Stimulated activated CD8-positive, alpha-beta memory T cell treated with anti-CD3 and anti-CD28 coated beads, Interleukin-2, amount 100 ng/mL, for 1 hour (primary cell): ENCODE measurements at places on chromosomes 2 and 18.
A peak's percentile ranks its signal among the peaks of the same experiment; 100 is the strongest.

DNA sequence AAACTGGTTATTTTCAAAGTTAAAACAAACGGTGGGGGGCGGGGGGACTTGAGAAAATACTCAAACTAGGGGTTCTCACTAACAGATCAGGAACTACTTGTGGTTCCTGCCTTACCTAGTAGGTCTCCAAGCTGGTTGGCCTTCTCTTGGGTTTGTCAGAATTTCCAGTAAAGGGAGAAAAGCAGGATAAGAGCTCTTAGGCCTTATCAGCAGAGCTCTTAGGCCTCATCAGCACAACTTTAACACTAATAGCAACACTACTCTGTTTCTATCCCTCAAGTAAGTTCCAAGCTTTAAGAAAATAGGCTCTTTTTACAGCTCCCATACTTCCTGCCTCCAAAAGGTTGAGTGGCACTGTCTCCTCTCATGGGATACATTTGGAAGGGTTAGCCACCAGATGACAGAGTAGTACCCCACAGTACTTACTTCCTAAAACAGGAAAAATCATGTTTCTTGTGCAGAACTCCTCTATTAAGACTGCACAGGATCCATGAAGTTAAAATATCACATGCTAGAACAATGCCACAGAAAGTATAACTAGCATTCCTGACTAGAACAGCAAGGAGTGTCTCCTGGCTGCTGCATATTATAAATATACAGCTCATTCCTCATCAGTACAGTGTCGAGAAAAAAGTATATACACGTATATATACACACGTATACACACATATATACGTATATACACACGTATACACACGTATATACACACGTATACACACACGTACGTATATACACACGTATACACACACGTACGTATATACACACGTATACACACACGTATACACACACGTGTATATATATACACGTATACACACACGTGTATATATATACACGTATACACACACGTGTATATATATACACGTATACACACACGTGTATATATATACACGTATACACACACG lies 6.1 kb downstream of the FBXO11 start:
- no peak for DNase-seq

GRCh38 chr2:29478641-29479040 lies 363.4 kb downstream of the CLIP4 start:
- DNase-seq = no peak

GRCh38 chr2:138718405-138718804 lies 61.8 kb downstream of the NXPH2 start:
- DNase-seq = no peak

GRCh38 chr2:186848873-186849578 lies at the start of gene ZSWIM2:
TSS of gene ZSWIM2 (minus strand) at chr2:186849170. CDS start at chr2:186849130, 40 bp downstream.
- DNase-seq = no peak

DNA sequence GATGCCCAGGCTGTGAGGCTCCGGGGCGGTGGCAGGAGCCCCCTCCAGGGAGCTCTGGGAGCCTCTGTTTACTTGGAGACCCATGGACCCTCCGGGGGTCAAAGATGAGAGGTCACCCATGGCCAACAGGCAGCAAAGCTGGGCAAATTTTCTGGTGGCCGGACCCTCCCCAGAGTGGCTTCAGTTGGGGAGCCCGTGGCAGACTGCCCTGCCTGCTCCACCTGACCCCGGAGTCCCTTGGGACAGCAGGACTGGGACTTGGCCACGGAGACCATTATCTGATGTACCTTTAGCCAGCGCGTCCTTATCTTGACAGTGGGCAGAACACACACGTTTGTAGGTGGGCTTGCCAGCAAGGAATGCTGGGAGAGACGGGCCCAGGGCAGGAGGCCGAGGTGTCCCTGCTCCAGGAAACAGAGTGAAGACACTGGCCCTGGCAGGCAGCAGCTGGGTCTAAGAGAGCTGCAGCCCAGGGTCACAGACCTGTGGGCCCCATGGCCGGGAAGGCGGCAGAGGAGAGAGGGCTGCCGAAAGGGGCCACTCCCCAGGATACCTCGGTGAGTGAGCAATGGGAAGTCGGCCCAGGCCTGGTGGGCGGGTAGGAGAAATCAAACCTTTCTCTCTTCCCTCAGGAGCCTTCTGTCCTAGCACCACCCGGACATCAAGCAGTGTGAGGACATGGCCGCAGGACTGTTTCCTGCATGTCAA lies at the start of the genes ABCG5 and ABCG8:
TSS of gene ABCG5 (minus strand) at position 280 of the 708 bp plus-strand sequence. CDS start at position 120, 160 bp downstream.
TSS of gene ABCG8 (plus strand) at position 412 of the 708 bp plus-strand sequence. CDS start at position 495, 83 bp downstream.
- no peak for DNase-seq

- DNase-seq = no peak
Observed at GRCh38 chr2:23505218-23505983, 120.4 kb downstream of the KLHL29 start.

DNA sequence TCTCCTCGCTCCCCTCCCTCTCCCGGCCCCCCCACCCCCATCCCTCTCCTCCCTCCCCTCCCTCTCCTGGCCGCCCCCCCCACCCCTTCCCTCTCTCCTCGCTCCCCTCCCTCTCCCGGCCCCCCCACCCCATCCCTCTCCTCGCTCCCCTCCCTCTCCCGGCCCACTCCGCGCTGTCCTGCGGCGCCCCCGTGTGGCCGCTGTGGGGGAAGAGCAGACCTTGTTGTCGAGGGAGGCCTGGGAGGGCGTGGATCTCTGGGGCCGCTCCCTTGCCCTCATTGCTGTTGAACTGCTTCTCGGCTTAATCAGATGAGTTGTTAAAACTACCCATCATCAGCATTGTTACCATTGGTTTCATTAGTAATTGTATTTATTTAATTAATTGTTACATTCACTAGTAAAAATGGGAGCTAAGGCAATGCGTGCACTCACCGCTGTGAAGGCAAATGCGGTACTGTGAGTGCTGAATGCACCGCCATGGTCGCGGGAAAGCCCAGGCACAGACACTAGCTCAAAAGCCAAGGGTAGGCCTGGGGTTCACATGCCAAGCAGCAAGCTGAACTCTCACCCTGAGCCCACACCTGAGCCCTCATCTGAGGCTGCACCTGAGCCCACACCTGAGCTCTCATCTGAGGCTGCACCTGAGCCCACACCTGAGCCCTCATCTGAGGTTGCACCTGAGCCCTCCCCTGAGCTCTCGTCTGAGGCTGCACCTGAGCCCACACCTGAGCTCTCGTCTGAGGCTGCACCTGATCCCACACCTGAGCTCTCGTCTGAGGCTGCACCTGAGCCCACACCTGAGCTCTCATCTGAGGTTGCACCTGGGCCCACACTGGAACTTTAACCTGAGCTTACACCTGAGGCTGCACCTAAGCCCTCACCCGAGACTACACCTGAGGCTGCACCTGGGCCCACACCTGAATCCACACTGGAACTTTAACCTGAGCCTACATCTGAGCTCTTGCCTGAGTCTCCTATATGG lies 8.8 kb downstream of the RTP5 start:
- DNase-seq = peak; percentile 53

DNA sequence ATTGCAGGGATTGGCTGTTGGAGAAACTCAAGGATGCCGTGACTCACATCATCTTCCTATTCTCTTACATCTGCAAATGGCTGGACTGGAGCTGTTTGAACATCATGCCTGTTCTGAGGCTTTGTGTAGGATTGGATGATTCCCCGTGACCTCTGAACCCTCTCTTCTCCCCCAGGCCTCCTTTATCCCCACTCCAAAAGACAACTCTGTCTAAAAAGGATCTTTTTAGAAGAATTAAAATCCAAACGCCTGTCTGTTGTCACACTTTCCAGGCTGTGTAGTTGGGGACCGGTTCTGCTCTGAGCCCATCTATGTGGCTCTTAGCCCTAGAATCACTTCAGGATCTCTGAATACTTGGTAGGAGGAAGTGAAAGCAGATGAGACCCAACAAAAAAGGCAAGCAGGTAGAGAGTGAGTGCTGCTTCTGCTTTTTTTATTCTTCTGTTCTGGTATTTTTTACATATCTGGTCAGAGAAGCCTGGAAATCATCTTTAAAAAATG lies 565 bp downstream of the SP140 start:
- DNase-seq = no peak

DNA sequence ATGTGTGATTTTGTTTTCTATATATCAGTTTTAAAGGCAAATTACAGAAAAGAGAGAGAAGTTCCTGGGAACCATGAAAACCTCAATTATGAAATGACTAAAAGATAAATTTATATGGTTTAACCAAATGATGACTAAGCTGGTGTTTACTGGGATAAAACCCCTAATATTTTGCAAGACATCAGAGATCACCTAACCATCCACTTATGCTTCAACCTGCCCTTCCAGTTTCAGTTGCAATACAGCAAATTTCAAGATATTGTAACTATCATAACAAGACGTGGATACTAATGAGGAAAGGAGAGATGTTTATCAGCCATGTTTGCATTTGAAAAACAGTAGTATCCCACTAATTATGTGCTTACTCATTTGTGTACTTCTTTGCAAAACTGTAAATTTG lies 108.2 kb downstream of the GAREM1 start:
- DNase-seq = no peak

DNA sequence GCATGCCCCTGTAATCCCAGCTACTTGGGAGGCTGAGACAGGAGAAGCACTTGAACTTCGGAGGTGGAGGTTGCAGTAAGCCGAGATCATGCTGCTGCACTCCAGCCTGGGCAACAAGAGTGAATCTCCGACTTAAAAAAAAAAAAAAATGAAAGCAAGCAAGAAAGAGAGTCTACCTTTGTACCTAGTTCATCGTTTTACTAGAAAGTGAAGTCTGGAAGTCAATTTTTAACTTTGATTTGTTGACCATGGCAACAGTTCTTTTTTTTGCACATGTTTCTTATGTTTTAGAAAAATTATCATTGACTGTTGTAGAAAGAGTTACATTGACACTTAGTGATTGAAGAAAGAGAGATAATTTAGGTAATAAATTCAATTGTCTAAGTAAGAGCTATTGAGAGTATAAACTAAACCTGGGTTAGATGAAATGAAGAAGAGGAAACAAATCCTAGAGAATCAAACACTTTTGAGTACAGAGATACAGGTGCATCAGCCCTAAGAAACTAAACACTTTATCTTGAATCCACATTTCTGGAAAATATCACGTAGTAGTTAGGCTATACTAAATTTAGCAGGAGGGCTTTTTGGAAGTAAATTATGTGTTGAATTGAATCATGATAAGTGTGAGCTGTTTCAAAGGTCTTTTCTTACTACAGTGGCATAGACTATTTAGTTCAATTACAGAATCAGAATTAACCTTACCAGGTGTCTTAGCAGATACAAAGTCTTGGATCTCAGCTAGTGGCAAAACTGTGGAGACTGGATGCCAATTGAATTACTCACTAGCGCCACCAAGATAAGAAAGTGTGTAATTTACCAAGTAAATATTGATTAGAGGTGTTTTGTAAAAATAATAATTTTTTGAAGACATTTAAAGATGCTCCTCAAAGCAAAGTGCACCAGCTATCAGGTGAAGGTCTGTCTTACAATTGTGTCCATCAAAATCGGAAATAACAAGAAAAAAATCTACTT lies 303.4 kb upstream of the NRXN1 start:
- DNase-seq = no peak

GRCh38 chr2:97967931-97968627 lies 27.7 kb downstream of the TMEM131 start:
- DNase-seq = no peak

DNA sequence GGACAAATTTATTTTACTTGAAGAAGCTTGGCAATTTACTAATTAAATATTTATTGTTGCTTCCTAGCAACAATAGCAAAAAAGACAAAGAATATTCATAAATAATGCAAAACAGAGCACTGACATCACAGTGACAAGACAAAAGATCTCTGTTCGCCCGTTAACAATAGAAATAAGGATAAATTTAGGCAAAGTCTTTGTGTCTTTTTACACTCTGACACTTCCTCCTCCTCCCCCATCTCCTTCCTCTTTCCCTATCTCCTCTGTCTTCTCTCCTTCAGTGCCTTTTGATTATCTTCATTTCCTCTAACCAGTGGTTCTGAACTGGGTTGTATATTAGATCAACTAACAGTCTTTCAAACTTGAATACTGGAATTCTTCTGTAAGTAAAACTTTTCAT lies 808.4 kb downstream of the ERBB4 start:
- no peak for DNase-seq

- no peak for DNase-seq
Observed at GRCh38 chr18:78625847-78626246, 353.8 kb upstream of the SALL3 start.

DNA sequence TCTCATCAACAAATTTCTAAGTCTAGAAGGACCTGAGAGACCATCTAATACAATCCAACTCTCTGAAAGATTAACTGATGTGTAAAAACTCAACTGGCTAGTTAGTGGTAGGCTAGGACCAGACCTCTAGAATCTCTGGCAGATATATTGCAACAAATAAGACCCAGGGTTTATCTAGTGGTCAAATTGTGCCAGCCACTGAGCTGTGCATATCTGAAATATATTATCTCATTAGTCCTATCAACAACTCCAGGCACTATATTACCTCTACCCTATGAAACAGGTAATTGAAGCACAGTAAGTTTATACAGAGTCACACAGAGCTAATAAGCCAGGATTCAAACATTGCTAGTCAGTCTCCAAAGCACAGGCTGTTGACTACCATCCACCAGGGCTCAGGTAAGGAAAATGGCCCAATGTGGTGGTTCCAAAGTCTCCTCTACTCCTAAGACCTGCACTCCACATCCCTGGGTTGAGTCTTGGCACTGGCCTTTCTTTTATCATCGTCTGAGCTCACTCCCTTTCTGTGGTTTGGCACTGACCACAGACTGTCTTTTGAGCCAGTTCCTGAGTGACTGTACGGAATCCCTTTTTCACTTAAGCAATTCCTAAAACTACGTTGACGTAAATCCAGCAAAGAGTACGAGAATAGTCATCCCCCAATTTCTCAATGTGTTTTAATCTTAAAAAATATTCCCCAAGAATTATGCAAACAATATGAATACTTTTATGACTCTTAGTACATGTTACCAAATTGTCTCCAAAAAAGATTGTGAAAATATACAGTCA lies 11.9 kb upstream of the PID1 start:
- DNase-seq = no peak

- no peak for DNase-seq
Observed at GRCh38 chr2:129103936-129104878, 785.5 kb upstream of the HS6ST1 start.

- DNase-seq = no peak
Observed at GRCh38 chr2:226256709-226257376, 542.8 kb downstream of the IRS1 start.

GRCh38 chr2:158095912-158096311 lies 5.8 kb upstream of the UPP2 start:
- DNase-seq = no peak

DNA sequence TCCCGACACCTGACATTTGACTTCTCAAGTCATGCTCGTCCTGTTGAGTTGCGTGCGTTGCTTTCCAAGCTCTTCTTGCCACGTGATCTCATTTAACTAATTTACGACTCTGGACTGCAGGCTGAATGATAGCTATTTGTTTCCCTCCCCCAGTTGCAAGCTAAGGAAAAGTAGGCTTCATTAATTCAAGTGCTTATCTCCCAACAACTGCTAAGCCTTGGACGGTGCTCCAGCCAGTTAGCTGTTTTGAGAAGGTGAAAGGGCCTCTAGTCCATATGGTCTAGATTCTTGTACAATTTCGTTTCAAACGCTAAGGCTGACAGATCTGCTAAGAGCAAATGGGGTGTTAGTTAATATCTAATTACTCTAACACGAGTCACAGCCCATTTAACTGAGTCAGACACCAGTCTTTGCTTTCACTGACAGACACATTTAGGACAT lies 21.1 kb downstream of the GPR45 start:
- no peak for DNase-seq
